Cardiac muscle cell (in vitro differentiated cells and primary cell): ENCODE measurements at places on chromosomes 12 and 14.

DNA sequence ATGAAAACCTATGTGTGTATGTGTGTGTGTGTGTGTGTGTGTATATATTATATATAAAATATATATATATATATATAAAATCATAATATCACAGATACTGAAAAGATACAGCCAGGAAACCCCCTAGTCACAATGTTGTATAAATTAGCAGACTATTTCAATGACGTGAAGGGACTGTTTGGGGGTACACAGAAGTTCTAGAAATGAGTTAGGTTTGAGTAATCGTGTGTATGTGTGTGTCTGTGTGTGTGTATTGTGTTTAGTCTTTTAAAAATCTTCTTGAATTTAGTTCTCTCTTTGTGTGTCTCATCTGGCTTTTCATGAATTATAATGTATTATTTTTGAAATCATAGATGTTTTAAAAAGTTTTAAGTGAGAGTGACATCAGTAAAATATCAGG lies 21.9 kb downstream of the ADAM21 start:
- DNase-seq = no peak

DNA sequence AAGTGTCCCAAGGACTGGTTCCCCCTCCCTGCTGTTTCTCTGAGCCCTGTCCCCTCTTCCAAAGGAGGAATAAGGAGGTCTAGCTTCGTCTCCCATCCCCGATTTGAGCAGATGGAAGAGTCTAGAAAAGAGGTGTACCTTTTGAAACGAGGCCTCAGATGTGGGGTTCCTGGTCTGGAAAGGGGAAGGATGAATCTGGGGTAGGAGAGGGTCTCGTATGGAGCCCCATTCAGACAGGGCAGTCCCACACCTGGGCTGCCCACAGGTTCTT lies 13.3 kb downstream of the MEG3 start:
- no peak for DNase-seq

- DNase-seq = no peak
Observed at GRCh38 chr12:19435831-19436497, 3.3 kb upstream of the AEBP2 start.

DNA sequence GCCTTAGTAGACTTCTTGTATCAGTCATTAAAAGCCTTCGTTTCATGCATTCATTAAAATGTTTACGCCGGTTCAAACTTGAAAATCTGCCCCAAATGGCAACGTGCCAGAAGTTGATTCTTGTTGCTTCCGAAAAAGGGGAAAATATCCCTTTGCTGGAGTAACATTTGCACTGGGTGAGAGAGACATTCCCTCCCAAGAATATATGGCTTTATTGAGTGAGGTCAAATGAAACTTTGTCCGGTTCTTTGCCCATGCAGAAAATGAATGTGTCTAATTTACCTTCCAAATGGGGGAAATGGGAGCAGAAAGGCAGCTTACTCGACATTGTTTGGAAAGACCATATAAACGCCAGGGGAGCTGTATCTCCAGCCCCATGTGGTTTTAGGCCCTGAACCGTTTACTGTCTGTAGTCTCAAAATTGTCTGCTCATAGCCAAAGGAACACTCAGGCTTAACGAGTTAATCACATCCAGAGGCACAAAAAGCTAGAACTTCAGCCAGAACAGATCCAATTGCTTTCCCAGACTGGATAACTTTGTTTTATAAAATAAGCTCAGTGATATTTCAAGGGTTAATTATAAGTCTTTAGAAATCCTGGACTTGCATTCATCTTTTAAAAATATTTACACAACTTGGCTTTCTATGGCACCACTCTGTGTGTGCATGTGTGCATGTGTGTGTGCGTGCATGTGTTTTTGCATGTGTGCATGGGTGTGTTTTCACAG lies 2.9 kb upstream of the EMP1 start:
- no peak for DNase-seq

- DNase-seq = no peak
Observed at GRCh38 chr12:80698256-80698655, 9.2 kb upstream of the MYF6 start.

- no peak for DNase-seq
Observed at GRCh38 chr12:131991816-131992430, 42.2 kb downstream of the EP400 start.

- DNase-seq = no peak
Observed at GRCh38 chr12:8157484-8158198, 826 bp downstream of the ZNF705A start.
